Vagina (tissue), 2 donors: ENCODE measurements at places on chromosomes 6 and 20.

DNA sequence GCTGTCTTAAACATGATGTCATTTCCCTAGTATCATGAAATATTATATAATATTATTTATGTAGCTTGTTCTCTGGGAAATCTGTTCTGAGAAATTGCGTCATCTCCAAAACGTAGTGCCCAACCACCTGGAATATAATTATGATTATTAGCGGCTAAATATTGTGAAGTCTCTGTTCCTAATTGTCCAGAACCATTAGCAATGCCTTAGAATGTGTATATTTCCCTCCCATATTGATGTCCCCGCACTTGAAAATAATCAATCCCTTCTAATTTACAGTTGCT is 54.4 kb downstream of the OTOR start:
- no peak for DNase-seq

GRCh38 chr20:1122388-1123315 is 4.2 kb downstream of the PSMF1 start:
- DNase-seq: no peak

DNA sequence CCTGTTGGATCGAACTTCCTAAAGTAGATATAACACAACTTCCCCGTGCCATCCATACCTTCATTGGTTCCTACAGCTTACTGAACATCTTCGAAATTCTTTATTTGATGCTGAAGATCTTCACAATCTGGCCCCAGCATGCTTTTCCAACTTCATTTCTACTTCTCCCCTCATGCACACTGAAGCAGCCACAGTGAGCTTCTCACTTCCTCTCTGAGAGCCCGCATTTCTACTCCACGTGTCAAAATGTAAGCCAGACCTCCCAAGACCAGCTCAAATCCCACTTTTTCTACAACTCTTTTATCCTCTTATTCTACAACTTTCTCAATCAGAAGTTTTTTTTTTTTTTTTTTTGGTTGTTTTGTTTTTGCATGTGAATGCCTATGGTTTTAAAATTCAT is 254.7 kb downstream of the GMPR start:
- DNase-seq: no peak

DNA sequence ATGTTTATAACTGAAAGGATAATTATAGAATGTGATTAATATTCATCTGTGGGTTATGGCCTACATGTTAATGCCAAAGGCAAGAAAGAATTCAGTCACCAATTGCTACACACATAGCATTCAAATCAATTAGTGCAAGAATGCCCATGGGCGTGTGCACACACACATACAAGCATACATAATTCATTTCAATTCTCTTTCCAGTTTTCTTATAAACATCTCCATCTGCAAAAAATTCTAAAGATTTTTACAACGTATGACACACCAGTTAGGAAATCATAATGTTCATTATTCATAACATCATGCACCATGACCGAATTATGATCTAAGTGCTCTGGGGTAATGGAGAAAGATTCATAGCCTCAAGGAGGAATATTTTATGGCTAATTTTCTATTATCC is 111.0 kb upstream of the ADTRP start:
- no peak for DNase-seq

- DNase-seq: no peak
Measured at GRCh38 chr6:112235956-112236355, 18.4 kb downstream of the LAMA4 start.

DNA sequence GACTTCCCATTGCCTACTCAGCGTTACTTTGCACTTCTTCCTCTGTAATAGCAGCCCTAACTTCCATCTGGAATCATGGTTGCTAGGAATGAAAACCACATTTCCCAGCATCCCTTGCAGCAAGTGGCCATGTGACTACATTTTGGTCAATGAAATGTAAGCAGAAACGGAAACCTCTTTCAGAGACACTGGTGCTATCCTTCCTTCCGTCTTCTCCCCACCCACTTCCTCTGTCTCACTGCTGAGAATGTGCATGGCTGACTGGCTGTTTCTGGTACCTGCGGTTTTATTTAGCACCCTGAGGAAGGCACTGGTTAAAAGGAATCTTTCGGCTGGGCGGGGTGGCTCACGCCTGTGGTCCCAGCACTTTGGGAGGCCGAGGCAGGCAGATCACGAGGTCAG is 107.4 kb downstream of the SCML4 start:
- DNase-seq: no peak

GRCh38 chr6:33205191-33206026 is 954 bp downstream of the HSD17B8 start:
- DNase-seq: no peak

DNA sequence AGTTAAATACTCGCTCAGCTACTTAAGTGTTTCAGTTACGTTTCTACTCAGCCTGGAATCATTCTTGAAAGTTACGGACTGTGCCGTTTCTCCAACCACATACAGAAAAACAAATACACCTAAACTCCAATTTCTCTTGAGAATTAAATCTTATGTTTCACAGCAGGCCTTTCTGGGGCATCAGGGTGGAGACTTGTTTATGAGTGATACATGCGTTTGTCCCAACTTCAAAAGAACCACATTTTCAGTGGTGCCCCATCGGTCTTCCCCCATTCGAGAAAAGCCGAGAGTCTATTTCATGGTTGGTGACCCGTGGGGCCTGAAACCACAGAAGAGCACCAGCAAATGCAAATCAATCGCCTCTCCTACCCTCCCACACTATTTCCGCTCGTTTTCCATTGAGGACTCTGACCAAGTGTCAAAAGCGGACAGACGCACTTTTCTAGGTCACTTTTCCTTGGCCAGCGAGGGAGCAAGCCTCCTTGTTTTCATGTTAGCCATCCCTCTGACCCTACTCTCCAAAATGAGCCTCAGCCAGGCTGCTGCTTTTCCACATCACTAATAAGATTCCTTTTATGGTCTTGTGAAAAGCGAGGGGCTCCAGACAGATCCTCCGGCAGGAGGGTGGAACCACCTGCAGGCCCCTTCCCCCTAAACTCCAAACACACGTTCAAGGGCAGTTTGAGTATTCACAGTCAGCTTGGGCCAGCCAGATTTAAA is 3.1 kb downstream of the JAG1 start:
- DNase-seq: no peak

DNA sequence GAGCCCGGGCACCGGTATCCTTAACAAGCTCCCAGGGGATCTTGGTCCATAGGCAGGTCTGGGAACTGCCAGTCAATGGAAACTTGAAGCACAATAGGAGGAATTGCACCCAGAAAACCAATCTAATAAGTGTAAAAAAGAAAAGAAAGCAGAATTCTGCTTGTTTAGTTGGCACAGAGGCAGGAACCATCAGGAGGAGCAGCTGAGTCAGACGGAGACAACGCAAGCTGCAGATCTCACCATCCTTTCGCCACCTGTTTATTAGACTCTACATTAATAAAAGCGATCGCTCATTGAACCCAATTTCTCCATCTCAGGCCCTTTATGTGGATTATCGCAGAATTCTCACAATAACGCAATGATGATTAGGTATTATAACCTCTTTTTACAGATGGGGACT is 9.8 kb downstream of the ZFP64 start:
- DNase-seq: no peak

DNA sequence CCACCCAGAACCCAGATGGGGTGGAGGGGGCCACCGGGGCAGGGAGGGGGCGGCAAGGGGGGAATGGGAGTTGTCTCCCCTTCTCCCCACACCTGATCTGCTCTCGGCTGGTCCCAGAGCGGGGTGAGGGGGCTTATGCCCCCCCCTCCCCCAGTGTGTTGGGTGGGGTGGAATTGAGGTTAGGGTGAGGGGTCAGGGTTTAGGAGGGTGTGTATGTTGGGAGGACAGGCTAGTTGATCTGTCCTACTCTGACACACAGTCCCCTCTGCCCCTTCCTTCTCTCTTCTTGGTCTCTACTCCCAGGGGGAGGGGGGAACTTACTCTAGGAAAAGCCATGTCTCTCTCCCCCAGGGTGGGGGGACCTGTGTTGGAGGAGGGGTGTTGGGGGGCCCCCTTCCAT is 1.9 kb upstream of the ZBTB9 start:
- no peak for DNase-seq

- DNase-seq: no peak
Measured at GRCh38 chr6:66964216-66964615, 1257.2 kb upstream of the EYS start.

DNA sequence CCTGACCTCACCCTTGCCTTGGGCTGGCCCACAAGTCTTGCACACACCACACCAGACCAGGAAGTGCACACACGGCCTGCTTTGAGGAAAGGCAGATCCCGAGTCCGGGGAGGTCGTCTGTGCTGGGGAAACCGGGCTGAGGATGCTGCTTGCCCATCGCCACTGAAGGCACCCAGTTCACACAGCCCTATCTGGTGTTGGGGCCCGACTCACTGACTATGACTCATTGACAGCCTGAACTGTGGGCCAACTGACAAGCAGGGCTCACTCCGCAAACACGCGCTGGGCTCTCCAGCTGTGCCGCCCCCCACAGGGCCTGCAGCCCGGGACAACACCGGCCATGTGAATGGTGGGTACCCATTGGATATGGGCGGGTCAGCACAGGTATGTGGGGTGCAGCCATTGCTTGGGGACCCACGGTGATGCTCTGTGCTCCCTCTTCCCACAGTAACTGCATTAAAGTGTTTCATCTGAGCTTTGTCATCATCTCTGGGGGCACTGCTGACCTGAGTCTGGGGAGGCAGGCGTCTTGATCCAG is 1.6 kb downstream of the SAMD10 start:
- DNase-seq: no peak

DNA sequence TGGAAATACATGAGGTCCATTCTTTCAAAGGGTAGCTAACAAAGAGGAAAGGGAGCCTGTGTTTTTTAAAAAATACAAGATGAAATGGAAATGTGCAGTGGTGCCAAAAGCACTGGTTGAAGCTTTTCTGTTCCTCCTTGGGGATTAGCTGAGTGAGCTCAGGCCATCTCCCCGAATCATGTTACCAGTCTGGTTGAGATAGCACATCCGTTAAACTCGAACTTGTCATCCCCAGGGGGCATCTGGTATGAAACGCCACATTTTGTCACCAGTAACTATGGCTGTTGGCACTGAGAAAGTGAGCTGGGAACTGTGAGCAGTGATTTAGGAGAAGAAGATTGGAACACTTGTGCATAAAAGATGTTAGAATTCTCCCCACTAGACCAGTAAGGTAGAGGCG is 196.2 kb downstream of the SAMD5 start:
- no peak for DNase-seq

DNA sequence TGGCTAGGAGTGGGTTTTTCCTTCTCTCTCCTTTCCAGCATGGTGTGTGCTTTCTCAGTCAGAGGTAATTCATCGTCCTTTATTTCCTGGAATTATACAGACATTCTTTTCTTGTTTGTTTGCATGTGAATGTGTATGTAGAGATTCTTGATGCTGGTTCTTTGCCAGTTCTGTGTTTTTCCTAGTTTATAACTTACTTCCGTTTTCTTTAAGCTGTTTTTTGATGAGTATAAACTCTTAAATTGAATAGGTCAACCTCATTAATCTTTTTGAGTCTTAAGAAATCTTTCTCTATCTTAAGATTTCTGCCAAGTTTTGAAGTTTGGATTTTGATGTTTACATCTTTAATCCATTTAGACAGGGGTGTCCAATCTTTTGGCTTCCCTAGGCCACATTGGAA is 38.7 kb downstream of the IGF2R start:
- DNase-seq: no peak

GRCh38 chr20:37262505-37262904 is 891 bp upstream of the GHRH start:
- DNase-seq: no peak

GRCh38 chr20:3749689-3750531 is 17.4 kb downstream of the HSPA12B start:
- DNase-seq: no peak

DNA sequence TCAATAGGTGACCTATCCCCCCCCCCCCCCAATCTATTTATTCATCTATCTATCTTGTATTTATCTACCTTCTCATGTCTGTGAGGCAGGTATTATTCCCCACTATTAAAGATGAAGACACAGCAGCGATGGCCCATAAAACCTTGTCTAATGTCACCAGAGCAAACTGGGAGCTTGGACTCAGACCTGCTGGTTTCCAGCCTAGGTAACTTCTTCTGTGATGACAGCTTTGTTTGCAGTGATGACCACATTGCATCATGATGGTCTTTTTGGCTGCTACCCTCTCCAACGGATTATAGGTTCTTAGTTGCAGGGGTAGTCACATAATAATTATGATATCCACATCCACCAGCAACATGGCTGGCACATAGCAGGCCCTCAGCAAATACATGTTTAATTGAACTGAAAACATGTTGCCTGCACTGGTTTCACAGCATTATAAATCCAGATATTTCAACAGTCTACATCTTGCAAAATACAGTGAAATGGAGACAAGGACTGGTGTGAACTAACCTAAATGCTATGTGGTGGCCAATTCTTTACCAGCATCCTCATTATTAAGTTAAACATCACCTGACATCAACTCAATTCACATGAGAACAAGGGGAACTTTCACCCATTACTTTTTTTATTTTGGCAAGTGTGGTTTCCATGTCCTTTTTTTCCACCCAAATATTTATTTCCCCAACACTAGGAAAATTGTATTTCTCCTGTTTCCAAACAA is 712.5 kb upstream of the NRSN1 start:
- DNase-seq: no peak

GRCh38 chr6:110814102-110815014 is 911 bp downstream of the CDK19 start:
- DNase-seq: no peak

- no peak for DNase-seq
Measured at GRCh38 chr6:129609635-129610034, 100.3 kb downstream of the ARHGAP18 start.

- DNase-seq: no peak
Measured at GRCh38 chr6:73156793-73157767, 68.2 kb downstream of the KHDC1L start.

GRCh38 chr6:1757131-1757530 is 147.4 kb downstream of the FOXC1 start:
- DNase-seq: no peak

GRCh38 chr6:166955865-166956443 is 396 bp downstream of the RNASET2 start:
- no peak for DNase-seq

DNA sequence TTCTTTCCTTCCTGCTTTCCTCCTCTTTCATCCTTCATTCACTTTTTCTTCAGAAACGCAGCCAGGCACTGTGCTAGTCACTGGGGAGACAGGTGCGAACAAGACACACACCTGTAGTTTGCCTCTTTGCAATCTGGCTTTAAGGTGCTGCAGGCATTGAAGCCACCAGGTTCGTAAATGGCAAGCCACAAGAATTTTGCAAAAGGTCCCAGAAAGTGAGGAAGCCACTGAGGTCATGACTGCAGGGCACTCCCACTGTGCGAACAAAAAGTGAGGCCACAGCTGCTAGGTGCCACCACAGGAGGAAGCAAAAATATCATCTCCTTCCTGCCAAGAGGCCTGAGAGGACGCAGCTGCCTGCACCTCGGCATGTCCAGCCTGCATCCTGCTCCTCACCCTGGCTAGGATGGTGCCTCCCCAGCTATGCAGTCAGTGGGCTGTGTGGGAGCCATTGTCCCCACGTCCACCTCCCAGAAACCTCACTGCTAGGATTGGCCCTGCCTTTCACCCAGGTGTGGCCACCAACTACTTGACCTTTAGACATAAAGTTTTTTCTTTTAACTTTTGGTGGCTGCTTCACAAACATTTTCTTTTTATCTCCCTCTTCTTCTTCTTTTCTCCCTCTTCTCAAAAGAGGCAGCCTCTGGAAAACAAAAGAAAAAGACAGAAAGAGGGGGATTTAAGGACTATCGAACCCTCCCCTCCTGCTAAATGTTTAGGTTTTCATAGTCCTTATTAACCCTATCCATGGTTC is 230.8 kb downstream of the BCAS1 start:
- DNase-seq: no peak

- DNase-seq: no peak
Measured at GRCh38 chr6:81049425-81050042, 702.9 kb downstream of the TENT5A start.
